Activated naive CD4-positive, alpha-beta T cell (primary cell): ENCODE measurements at places on chromosomes 2 and 18.

- DNase-seq = no peak
Observed at GRCh38 chr18:8264861-8265411, 344.3 kb upstream of the RAB12 start.

- DNase-seq = no peak
Observed at GRCh38 chr18:34816183-34816582, 106.1 kb downstream of the DTNA start.

GRCh38 chr2:206736935-206737334 lies 18.7 kb upstream of the DYTN start:
- DNase-seq = no peak

DNA sequence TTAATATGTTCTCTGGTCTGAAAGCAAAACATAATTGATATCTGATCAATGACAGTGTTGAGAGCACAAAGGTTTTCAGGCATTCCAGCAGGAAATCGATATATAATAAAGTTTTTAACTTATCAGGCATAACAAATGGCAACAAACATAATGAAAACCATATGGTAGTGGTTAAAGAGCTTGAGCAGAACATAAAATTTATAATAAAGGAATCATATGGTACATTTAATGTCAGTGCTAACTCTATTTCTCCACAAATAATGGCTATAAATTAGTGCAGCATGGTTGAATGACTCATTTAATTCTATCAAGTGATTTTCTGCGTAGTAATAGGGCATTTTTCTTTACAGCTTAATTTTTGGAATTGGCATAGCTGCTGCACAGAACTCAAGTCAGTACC lies 306.2 kb downstream of the FSIP2 start:
- no peak for DNase-seq

DNA sequence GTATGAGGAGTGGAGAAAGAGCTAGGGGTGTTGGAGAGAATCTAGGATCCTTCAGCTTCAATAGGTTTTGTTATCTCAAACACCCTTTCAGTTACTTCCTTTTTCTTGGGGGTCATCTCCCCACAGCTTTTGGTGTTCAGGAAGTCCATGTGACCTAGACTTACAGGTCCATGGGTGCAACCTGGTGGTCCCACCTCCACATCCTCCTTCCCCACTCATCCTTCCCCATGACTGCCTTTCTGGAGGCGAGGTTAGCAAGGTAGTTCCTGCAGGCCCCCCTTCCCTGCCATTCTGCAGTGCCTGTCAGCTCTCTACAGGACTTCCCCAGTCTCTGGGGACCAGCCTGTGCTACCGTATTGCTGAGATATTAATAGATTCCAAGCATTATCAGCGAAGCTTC lies 107.6 kb downstream of the TMEM17 start:
- no peak for DNase-seq

DNA sequence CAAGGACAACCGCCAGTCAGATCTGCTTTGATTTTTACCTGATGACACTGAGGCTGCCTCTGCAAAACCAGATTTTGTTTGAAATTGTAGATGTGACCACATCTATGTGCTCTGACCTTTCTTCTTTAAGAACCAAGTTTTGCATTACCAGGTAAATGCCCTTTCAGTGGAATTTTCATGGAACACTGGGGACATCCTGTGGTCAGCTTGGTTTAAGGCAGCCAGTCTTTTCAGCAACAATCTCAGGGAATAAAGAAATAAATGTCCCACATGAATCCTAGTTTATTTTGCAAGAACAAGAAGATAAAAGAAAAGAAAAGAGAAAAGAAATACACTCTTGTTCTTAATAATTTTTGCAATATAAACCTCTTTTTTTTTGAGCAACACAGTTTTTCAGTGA lies 90.6 kb downstream of the POU3F3 start:
- no peak for DNase-seq

- no peak for DNase-seq
Observed at GRCh38 chr2:121793816-121794215, 38.4 kb downstream of the TSN start.

GRCh38 chr2:47093626-47094025 lies 61.5 kb downstream of the STPG4 start:
- DNase-seq = no peak

DNA sequence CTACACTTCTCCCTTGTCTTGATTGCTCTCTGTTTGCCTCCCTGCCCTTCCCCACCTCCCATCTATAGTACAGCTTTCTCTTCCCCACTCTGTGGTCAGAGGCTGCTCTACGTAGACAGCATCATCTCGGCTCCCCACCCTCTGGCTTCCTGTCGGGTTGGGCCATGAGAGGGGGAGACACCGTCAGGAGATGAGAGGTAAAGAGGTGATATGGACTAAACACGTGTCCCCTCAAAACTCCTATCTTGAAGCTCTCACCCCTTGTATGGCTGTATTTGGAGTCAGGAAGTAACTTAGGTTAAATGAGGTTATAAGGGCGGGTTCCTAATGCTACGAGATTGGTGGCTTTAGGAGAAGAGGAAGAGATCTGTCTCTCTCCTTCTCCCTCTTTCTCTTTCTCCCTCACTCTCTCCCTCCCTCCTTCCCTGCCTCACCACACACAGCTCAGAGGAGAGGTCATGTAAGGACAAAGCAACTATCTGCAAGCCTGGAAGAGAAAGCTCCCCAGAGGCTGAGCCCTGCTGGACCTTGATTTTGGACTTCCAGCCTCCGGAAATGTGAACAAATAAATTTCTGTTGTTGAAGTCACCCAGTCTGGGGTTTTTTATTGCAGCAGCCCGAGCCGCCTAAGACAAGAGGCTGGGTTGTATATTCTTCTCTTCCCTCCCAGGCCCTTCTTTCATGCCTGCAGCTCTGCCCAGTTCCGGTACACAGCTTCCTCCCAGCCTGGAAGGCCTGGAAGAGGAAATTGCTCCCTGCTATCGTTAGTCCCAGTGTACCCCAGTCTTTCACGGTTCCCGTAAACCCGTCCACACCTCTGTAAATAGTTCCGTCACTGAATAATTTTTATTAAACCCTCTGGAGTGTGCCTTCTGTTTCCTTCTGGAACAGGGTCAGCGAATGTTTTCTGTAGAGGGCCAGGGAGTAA lies 138.0 kb downstream of the AKAIN1 start:
- no peak for DNase-seq

DNA sequence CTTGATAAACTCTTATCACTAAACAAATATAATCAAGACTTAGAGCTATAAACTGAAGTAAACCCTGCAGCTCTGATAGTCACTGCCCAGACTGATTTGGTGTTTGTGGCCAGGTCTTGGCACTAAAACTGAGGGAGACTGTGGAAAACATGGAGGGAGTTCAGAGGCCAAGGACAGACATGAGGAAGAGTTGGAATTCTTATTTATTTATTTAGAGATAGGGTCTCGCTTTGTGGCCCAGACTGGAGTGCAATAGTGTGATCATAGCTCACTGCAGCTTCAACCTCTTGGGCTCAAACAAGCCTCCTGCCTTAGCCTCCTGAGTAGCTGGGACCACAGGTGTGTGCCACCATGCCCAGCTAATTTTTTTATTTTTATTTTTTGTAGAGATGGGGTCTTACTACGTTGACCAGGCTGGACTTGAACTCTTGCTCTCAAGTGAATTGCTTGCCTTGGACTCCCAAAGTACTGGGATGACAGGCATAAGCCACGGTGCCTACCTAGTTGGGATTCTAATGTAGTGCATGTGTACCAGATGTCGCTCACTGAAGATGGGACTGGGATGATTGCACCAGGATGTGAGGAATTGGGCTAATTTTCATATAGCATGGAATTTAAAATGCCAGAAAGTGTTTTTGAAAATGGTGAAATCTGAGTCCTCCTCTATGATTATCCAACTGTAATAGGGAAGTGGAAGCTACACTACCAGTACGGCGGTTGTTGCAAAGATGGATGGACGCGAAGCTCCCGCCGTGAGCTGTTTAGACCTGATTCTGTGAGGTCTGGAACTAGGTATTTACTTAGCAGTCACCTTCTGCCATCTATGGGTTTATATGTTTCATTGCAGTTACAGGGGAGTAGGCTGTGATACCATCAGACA lies 52.7 kb upstream of the CTLA4 start:
- DNase-seq = no peak

GRCh38 chr2:129069875-129070594 lies 751.4 kb upstream of the HS6ST1 start:
- no peak for DNase-seq

DNA sequence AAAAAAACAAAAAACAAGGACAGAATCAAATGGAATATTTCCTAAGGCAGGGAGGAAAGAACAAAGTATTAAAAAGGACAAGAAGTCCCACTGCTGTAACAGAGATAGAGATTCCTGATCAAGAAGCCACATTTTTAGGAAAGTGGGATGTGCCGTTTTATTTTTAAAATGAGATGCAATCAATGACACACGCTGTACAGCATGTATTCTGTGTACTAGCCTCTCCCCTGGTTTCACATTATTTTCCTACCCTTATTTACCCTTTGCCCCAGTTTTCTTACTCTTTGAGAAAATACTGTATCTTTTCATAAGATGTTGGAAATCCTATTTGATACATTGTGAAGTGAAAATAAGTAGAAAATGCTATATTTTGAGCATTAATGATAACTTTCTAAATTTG lies 45.8 kb downstream of the E2F6 start:
- no peak for DNase-seq

GRCh38 chr2:161631855-161632391 lies 7.7 kb downstream of the SLC4A10 start:
- no peak for DNase-seq

GRCh38 chr2:219128396-219128795 lies 32.2 kb downstream of the NHEJ1 start:
- DNase-seq = no peak

DNA sequence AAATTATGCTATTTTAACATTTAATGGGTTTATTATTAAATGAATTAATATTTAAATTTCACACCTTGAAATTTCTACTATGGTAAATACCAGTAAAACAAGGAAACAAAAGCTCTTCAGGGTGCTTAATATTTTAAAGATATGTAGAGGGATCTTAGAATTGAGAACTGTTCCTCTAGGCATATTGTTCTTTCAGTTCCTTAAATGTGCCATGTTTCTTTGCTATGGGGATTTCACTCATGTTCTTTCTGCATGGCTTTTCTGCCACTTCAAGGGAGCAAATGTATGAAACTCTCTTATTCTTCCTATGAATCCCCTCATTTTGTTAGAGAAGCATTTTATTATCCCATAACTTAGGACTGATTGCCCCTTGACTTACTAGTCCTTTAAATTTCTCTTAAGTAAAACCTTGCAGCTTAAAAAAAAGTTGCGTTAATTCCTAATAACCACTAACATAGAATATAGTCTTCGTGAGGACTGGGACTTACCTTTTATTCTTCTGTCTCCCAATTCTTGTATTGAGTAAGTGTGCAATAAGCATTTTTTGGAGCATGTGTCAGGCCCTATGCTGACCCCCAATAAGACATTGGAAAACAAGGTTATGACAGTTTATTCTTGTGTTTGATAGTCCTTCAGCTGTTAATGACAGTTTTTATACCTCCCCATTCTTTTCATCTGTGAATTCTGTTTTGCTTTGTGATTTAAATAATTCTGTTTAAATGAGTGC lies 95.7 kb downstream of the BIRC6 start:
- no peak for DNase-seq

GRCh38 chr2:74573747-74574562 lies 19.4 kb downstream of the DOK1 start:
- no peak for DNase-seq

GRCh38 chr2:162107361-162107901 lies 33.4 kb upstream of the DPP4 start:
- DNase-seq = no peak

- no peak for DNase-seq
Observed at GRCh38 chr2:127392133-127392827, 4.5 kb upstream of the MAP3K2 start.

DNA sequence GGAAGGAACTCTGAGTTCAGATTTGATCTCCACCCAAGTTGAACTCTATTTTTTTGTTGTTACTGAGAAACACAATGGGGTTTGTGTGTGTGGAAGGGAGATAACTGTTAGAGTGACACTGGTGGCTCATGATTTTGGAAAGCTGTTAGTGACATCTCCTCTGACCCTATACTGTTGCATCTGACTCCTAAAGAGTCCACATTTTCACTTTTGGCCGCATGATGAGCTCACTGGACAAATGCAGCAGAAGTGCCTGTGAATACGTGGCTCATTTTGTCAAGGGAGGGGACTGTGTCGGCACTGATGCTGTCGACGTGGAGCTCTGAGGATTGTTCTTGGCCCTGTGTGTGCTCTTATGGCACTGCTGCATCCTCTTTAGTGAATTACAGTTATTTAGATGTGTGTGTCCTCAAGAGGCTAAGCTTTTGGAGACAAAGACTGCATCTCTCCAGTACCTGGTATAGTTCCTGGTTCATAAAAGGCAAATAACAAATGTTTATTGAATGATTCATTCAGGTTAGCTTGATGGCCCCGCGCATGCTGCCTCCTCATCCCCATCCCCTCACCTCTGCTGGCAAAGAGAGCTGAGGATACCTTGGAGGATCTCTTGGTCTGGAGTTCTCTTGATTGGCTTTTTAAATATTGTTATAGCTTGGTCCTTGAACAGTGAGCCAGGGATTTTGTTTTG lies 135.4 kb downstream of the PHLPP1 start:
- no peak for DNase-seq

- no peak for DNase-seq
Observed at GRCh38 chr2:43724728-43725526, 48.7 kb upstream of the C1GALT1C1L start.

DNA sequence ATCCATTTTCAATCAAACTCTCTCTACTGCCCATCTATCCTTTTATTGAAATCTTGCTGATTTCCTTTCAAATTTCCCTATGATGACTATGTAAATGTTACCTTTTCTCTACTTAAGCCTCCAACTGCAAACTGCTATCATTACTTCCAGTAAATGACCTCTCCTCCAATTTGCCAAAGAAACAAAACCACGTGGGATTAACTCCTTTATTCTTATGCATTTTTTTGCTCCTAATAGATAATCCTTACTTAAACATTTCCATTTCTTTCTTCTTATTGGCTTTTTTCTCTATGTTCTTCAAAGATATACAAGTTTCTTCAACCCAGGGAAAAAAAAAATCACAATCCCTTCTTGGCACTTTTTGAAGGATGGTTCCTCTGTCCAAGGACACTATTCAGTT lies 61.2 kb downstream of the CCDC88A start:
- no peak for DNase-seq

- no peak for DNase-seq
Observed at GRCh38 chr2:148614322-148615049, 30.1 kb upstream of the EPC2 start.
